ENCODE measurements at places on chromosomes 6 and 20. TPM values are rescaled to one million over a fixed set of nuclear protein-coding genes. Genes with fewer than 3 reads are reported as not detected.

CNKSR3 gene
- total RNA-seq = 0.11 TPM

PABPC1L gene
- 83.6 TPM for total RNA-seq

ENTPD6 gene
- 48.8 TPM for total RNA-seq

ULBP2 gene
- total RNA-seq = 0.14 TPM

MYLK4 gene
- total RNA-seq = 0.23 TPM

BTN3A1 gene
- total RNA-seq = 34.8 TPM

BMP5 gene
- not detected for total RNA-seq

PDE7B gene
- 27.6 TPM for total RNA-seq

FBXO30 gene
- total RNA-seq = 6.4 TPM

DNA sequence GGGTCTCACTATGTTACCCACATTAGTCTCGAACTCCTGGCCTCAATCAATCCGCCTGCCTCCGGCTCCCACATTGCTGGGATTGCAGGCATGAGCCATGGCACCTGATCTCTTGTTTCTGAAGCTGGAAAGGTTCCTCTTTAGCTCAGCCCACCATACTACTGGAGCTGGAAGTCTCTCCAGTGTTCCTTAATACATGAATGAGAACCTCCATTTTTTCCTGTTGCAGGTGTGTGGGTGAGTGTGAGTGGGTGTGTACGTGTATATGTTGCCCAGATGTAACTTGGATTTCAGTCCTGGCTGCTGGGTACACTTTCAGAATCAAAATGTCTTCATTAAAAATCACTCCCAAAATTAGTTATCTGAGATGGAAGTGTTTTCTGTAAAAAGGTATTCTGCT, 11.1 kb downstream of the PNPLA1 start:
- DNase-seq = no peak

GRCh38 chr6:134954272-134955000, 4.5 kb upstream of the ALDH8A1 start:
- DNase-seq = no peak

DNA sequence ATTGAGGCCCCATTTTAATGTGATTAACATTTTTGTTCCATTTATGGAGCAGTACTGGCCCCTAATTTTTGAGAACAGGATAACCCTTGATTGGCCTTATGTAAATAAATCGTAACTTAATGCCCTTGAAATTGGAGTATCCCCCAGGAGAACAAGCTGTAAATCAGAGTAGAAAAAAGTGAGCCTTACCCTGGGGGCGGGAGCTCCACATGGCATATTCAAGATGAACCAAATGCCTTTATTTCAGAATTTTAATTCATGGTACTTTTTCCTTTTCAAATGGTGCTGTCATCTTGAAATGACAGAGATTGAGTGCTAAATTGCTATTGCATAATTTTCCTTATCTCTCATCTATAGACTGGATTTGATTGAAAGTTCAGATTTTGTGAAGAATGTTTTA, 809.5 kb upstream of the FLRT3 start:
- DNase-seq = no peak

DNA sequence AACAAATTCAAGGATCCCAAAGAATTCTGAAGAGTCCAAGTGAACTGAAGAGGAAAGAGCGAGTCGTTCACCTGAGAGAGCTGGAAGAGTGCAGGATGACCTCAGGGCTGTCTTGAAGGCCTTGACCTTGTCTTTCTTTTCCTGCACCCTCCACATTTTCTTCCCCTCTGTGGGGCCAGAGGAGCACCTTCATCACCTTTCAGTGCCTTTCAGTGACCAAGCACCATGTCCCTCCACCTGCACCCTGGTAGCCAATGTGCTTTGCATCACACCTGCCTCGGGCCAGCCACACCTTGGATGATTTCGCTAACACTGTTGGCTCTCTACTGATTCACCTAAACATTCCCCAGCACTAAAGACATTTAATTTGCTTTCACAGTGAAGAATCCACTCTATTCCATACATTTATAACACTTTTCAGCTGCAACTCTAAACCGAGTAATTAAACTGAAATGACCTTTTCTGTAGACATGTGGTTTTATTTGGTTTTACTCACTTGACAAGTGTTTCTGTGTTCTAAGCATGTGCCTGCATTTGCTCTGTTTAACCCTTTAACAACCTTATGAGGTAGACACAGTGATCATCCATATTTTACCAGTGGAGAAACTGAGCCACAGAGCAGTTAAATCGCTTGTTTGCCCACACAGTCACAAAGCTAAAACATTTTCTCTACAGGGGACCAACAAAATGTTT, 121.3 kb upstream of the CST7 start:
- no peak for DNase-seq

GRCh38 chr20:54105653-54106052, 35.3 kb upstream of the BCAS1 start:
- DNase-seq = no peak

- DNase-seq = no peak
Observed at GRCh38 chr6:144654506-144654905, 369.4 kb downstream of the UTRN start.

DNA sequence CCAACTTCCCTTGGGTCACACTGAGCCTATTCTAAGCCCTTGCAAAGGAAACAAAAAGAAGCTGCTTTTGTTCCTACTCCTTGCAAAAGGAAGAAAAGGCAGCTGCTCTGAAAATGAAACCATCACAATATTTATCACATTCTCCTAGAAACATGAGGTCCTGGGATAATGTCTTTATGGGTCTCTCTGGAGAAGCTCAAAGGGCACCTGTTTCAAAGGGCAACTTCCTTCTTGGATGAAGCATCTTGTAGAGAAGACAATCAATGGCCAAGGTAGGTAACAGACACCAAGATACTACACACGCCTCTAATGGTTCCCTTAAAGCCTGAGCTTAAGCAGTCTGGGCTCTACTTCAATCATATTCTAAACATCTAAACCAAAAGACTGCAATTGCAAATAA, 10.4 kb downstream of the ELOVL5 start:
- DNase-seq = no peak

GRCh38 chr6:162187168-162187935, 540.2 kb downstream of the PRKN start:
- no peak for DNase-seq

- DNase-seq = no peak
Observed at GRCh38 chr6:93272211-93272610, 147.1 kb downstream of the EPHA7 start.

DNA sequence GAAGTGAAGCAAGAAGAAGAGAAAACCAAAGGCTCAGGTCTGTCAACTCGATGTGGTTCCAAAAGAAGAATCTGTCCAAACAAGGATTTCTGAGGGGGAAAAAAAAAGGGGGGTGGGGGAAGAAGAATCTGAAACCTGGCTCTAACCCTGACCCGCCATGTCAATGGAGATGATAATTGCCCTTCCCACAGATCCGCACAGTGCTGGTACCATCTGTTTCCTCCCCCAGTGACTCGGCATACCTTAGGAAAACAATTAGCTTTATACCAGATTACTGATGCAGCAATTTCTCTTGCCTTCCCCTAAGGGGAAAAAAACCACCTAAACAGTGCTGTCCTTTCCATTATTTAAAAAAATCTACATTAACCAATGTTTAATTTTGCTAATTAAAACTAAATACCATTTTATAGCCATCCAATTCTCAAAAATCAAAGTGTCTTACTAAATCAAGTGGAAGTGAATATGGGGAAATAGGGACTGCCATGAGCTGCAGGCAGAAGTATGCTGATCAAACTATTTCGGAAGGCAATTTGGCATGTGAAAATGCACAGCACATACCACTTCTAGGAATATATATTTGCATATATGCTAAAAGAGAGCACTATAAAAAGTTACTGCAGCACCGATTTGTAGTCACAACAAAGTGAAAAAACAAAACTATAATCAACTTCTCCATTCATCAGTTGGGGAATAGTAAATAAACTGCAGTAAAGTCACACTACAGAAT, 46.8 kb downstream of the MAP7 start:
- DNase-seq = no peak

DNA sequence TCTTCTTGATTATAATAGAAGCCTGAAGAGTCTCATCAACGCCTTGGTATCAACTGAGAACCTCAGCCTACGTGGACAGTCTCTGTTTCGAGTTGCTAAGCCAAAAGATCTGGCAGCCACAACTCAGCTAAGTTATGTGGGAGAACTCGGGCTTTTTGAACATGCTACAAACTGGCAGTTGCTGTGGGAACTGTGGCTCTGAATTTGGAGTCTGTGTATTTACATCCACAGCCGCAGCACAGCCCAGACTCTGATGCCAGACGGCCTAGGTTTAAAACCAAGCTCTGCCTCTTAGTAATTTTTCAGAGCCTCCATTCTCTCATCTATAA, 35.8 kb downstream of the RIPOR2 start:
- no peak for DNase-seq

DNA sequence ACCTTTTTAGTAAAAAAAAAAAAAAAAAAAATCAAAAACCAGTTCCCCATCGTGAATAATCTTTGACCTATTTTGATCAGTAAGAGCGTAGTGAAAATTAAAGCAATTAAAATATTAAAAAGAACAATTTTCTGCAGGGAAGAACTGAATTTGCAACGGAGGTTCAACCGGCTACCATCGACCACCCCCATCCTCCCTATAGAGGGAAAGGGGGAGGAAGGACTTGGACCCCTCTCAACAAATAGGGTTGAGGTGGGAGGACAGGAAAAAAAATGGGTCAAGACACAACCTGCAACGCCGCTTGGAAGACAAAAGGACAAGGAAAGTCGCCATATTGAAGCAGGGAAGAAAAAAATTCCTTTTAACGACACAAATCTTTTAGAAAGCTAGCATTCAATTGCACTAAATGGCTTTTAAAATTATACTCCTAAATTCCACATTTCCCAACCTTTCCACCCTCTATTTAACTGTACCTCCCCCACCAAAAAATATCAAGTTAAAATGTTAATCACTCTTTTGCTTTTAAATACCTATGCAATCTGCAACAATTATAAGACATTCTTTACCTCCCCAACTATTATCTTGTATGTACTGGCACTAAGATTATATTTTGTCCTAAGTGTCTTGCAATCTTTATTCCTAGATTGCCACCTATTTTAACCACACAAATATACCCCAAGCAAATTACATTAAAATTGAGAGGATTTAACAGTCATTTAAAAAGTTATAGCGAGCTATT, 1.7 kb downstream of the PPP1R10 start:
- DNase-seq = peak; percentile 28

DNA sequence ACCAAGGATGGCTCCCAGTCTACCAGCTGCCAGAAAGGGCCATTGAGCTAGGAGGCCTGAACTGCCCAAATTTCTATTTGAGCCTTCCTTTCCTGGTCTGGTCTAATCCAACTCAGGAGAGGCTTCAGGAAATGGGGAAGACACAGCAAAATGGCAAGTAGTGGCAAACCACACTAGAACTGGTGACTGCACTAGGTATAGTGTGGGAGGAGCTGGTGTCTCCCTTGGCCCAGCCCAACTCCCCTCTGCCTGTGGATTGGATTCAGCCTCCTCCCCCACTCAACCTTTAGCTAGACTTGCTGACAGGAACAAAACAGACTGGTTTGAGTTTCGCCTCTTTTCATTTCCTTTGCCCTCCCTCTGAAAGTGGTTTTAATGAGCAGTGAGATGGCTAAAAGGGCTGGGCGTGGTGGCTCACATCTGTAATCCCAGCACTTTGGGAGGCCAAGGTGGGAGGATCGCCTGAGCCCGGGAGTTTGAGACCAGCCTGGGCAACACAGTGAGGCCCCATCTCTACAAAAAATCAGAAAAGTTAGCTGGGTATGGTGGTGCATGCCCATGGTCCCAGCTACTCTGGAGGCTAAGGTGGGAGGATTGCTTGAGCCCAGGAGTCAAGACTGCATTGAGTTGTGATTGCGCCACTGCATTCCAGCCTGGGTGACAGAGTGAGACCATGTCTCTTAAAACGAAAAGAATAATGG, 17.5 kb downstream of the MRPS18A start:
- DNase-seq = peak; percentile 36
